ENCODE measurements at places on chromosomes 5 and 9.

DNA sequence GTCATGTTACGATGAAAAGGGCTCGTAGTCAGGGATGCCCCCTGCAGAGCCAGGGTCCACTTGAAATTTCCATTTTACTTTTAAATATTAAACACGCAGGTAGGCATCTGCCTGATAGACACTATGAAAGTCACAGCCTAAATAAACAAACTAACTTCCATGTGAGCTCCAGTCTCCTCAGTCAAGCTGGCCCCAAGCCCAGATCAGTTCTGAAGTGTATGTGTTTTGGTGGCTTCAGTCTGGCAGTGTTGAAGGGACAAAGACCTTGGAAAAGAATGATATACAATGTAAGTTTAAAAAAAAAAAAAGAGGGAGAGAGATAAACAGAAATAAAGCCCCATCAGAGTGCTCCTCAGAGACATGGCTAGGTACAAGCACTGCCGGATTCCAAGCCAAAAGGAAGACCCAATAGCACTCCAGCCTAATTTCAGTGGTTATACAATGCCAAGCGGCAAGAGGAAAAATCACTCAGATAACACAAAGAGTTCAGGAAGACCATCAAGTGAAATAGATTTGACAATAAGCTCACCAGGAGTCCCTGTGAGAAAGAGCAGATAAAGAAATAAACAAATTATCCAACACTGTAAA is 181.0 kb downstream of the BNC2 start:
- DNase-seq, result no peak

- DNase-seq, result no peak
Measured at GRCh38 chr9:27398982-27399653, 102.2 kb upstream of the EQTN start.

- DNase-seq, result no peak
Measured at GRCh38 chr9:80158131-80158530, 586.4 kb downstream of the TLE4 start.

GRCh38 chr9:90025816-90026215 is 421.0 kb downstream of the GADD45G start:
- DNase-seq, result no peak
